ENCODE measurements at places on chromosomes 6 and 20.

GRCh38 chr6:158708239-158708638 is 58.4 kb downstream of the SYTL3 start:
- DNase-seq: no peak

DNA sequence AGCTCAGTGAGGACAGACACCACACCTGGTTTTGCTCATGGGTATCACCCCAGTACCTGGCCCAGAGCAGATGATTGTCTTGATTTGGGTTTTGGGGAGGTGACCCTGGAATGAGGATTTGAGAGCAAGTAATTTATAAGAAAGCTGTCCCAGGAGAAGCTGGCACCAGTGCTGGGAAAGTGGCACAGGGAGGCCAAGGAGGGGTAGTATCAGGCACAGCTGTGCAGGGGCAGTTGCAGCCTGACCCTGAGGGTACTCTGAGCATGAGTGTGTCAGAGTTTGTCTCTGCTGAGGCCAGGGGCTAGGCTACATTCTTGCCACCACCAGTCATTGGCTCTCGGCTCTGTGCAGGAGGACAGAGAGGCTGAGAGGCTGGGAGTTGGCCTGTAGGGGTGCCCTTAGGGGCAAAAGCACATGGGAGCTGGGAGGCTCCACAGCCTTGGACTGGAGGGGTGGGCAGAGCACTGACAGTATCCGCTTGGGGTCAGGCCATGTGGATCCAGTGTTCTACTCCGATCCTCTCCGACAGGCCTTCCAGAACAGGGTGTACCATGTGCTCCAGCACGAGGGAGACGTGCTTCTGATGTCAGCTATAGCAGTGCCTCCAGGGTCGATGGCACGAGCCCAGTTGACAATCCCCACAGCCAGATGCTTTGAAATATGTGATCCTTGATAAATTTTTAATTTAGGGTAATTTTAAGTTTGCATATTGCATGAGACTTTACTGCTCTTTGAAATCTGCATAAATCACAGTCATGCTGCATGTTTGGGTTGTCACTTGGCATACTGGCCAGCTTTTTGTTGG is 121.3 kb downstream of the PHACTR3 start:
- DNase-seq: no peak

- DNase-seq: no peak
These were observed 6.7 kb downstream of the PHACTR2 start for GRCh38 chr6:143684486-143684885.

- no peak for DNase-seq
These were observed 636 bp upstream of the SSR1 start for GRCh38 chr6:7313505-7314165.

DNA sequence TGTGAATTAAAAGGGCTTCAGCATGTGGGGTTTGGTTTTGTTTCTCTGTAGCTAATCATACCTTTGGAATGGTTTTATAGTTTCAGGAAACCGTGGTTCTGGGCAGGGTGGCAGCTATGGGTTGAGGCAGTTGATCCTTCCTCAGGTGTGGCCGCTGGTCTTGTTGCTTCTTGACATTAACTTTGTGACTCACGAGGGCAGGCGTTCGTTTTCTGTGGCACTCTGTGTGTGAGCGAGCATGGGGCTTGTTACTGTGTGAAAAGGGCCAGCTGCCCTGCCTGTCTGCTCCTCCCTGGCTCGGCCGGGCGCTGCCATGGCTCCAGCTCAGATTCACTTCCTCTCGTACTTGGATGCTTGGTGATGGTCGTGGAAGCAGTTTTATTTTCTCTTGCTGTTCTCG is 16.2 kb downstream of the DNAJC5 start:
- DNase-seq: peak; percentile 43

Data from hypothalamus (tissue), 51 donors.